Dermis microvascular lymphatic vessel endothelial cell (primary cell): ENCODE measurements at places on chromosomes 7 and 10. TPM values are rescaled to one million over a fixed set of nuclear protein-coding genes. Genes with fewer than 3 reads are reported as not detected.

H2BK1 gene
- not detected in 2 replicates for total RNA-seq

ACTR3C gene
- 4.7 and 7.1 TPM in 2 replicates for total RNA-seq

DYNC1I1 gene
- total RNA-seq, result 11.4 and 14.0 TPM in 2 replicates

HABP2 gene
- total RNA-seq, result 0.25 TPM in 1 of 2 replicates, not detected in the other

AKR1C8 gene
- not detected in 2 replicates for total RNA-seq

SLC18A2 gene
- total RNA-seq, result under 0.01 TPM in 1 of 2 replicates, not detected in the other

DHTKD1 gene
- total RNA-seq, result 19.0 and 20.7 TPM in 2 replicates

ADAM8 gene
- 0.13 TPM in 2 replicates for total RNA-seq

GPNMB gene
- 0.13 TPM in 1 of 2 replicates, not detected in the other for total RNA-seq

SPDYE5 gene
- under 0.01 TPM in 1 of 2 replicates, not detected in the other for total RNA-seq

PDE1C gene
- total RNA-seq, result 0.13 TPM in 2 replicates

DOCK1 gene
- 69.3 and 84.5 TPM in 2 replicates for total RNA-seq

INSYN2A gene
- total RNA-seq, result not detected in 2 replicates

INA gene
- 0.13 TPM in 2 replicates for total RNA-seq

ANXA8L1 gene
- total RNA-seq, result not detected in 2 replicates

LFNG gene
- 19.5 and 19.7 TPM in 2 replicates for total RNA-seq

HOXA10 gene
- 0.90 and 2.3 TPM in 2 replicates for total RNA-seq

ZNF727 gene
- 0.13 and 0.25 TPM in 2 replicates for total RNA-seq

DNAJB12 gene
- 16.8 and 26.0 TPM in 2 replicates for total RNA-seq

SH2D4B gene
- under 0.01 and 0.13 TPM in 2 replicates for total RNA-seq

EVX1 gene
- not detected in 2 replicates for total RNA-seq

GRM8 gene
- total RNA-seq, result under 0.01 TPM in 1 of 2 replicates, not detected in the other

PNLIPRP1 gene
- total RNA-seq, result not detected in 2 replicates

GOLGA7B gene
- total RNA-seq, result under 0.01 and 0.13 TPM in 2 replicates

PAX2 gene
- not detected in 2 replicates for total RNA-seq

TACR2 gene
- under 0.01 and 0.63 TPM in 2 replicates for total RNA-seq

GRB10 gene
- total RNA-seq, result 97.2 and 98.5 TPM in 2 replicates

RPEL1 gene
- total RNA-seq, result 0.13 TPM in 2 replicates

LMOD2 gene
- total RNA-seq, result not detected in 2 replicates

CALCR gene
- total RNA-seq, result not detected in 2 replicates

TFEC gene
- 0.89 and 0.90 TPM in 2 replicates for total RNA-seq
